ENCODE measurements at places on chromosomes 4 and X.

GRCh38 chrX:71632923-71633657 is 14.8 kb upstream of the CXCR3 start:
- DNase-seq, result no peak

DNA sequence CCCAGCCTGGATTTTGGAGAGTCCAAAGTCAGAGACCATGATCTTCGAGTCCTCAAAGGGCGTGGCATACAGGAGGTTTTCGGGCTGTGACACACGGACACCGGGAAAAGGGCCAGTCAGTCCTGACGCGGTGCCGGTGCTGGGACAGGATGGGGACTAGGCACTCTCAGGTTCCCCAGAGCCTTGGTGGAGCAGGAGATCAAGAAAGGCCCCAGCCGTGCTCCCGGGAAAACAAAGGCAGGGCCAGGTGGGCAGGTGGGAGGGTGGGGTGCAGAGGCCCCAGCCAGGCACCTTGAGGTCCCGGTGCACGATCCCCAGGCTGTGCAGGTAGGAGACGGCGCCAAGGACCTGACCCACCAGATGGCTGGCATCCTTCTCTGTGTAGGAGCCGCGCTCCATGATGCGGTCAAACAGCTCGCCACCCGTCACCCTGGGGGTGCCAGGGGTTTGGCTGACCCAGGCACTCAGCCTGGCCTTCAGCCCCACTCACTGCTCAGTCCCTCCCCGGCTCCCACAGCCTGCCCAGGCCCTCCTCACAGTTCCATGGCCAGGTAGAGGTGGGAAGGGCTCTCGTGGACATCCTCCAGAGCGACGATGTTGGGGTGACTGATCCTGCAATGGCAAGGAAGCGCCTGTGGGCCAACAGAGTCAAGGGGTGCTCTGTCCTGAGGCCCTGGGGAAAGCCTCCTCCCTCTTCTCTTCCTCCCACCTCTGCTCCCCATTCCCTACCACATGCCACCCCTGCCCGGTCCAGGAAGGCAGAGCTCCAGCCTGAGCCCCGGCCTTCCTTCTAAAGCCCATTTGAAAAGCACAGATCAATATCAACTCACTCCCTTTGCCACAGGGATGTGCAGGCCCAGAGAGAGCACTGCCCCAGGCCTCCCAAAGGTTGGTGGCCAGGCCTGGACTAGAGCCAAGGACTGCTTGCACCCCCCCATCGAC is 1.8 kb downstream of the PNCK start:
- DNase-seq, result peak; percentile 72

DNA sequence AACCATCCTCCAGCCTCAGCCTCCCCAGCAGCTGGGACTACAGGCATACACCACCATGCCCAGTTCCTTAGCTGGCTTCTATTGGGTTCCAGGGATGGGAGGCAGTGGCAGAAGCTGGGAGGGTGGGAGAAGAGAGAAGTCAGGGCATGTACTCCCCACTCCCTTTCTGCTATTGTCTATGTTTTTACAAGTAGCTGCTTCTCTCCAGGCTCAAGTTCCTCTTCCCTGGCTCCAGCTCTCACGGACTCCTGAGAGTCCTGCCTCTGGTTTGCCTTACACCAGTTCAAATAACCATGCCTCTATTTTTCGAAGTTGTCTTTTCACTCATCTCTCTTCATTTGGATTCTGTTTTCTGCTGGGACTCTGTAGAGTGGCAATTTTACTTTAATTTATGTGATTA is 2.9 kb downstream of the TBC1D9 start:
- DNase-seq, result no peak

- DNase-seq, result no peak
Measured at GRCh38 chr4:183552274-183553146, 47.7 kb downstream of the ING2 start.

DNA sequence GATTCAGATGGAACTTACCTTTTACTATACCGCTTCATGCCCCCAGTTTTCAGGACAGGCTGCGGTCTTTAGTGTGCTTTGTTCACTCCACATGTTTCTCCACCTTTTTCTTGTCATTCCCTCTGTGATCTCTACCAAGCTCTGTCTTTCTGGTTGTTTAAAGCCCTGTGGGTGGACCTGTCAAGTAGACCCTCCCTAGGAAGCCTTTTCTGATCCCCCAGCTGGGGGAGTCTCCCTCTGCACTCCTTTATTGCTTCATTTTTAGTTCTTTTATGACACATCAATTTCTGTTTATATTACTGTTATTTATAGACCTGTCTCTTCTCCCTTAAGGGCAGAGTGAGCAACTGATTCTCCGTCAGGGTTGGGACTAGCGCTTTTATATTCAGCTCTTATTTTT is 150.2 kb downstream of the C4orf33 start:
- no peak for DNase-seq

Measured in spleen (tissue), 13 donors.